Activated CD4-positive, alpha-beta memory T cell treated with anti-CD3 and anti-CD28 coated beads for 36 hours (primary cell): ENCODE measurements at places on chromosomes 2 and 18. TPM values are rescaled to one million over a fixed set of nuclear protein-coding genes. Genes with fewer than 3 reads are reported as not detected.
A peak's percentile ranks its signal among the peaks of the same experiment; 100 is the strongest.

GRCh38 chr2:20224716-20225293 lies at the start of gene SDC1:
SDC1 (minus strand) TSS chr2:20225130; CDS start chr2:20224867, 263 bp downstream.
- no peak for DNase-seq
- peak within 1 kb of the TSS; percentile 48 for H3K4me3 ChIP-seq
- H3K27ac ChIP-seq, result no peak within 1 kb of the TSS
- H3K27me3 ChIP-seq, result peaks cover 44% of the 10 kb centered on the region
- peaks cover 6% of the 10 kb centered on the region for H3K4me1 ChIP-seq

- H3K27ac ChIP-seq, result no peak overlapping the region
- no peaks in the 10 kb centered on the region for H3K4me1 ChIP-seq
- peaks cover 6% of the 10 kb centered on the region for H3K27me3 ChIP-seq
- DNase-seq, result no peak
- no peaks in the 10 kb centered on the region for H3K36me3 ChIP-seq
Observed at GRCh38 chr2:236340251-236340650, 76.0 kb upstream of the ASB18 start.

DNA sequence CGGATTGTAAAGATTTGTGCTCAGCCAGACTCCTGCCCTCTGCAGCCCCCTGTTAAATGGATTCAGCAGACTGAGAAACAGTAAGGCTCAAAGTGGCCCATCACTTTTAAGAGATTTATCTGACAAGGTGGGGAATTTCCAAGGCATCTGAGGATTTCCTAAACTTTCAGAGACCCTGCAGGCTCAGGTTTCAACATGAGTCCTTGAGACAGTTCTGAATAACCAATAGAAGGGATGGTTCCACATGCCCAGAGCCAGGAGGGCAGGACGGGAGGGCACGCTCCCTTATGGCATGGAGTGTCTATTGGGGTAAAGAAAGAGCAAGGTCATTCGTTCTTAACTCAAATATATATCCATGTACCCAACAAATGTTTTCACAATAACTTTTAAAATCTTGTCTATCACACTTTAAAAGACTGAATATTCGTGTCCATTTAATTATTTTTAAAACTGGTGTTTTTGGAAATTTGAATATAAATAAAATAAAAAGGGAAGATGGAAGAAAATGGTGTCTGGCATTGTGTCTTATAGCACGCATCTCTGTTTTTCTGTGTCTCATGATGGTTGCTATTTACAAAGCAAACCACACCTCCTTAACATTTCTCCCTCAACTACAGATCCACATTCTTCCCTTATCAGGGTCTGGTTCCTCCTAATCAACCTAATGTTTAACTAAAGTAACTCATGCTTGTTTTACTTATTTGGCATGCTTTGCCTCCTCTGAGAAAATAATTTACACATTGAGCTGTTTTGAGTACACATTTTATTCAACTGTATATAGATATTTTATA lies 56.0 kb upstream of the DSG1 start:
- H3K4me3 ChIP-seq, result no peak overlapping the region
- H3K27me3 ChIP-seq, result no peaks in the 10 kb centered on the region
- H3K36me3 ChIP-seq, result no peaks in the 10 kb centered on the region
- no peak overlapping the region for H3K27ac ChIP-seq
- no peaks in the 10 kb centered on the region for H3K4me1 ChIP-seq
- no peak for DNase-seq

DNA sequence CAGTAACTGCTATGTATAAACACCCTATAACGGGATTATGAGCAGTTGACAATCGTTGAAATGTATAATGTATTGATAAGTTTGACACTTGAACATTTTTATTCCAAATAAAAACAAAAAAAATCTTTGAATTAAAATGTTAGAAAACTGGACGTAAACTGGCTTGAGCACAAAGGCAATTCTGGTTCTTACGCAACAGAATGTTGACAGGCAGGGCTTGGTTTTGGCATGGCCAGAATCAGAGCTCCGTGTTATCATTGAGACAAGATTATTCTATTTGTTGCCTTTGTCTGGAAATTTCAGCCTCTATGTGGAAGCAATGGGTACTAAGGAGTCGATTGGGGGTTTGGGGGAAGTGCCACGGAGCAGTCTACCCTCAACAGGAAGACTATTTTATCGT lies 1028.6 kb upstream of the ZEB2 start:
- no peak overlapping the region for H3K4me3 ChIP-seq
- H3K36me3 ChIP-seq, result no peaks in the 10 kb centered on the region
- no peak overlapping the region for H3K27ac ChIP-seq
- no peaks in the 10 kb centered on the region for H3K27me3 ChIP-seq

The IL18R1 gene
- total RNA-seq, result 25.5 TPM

DNA sequence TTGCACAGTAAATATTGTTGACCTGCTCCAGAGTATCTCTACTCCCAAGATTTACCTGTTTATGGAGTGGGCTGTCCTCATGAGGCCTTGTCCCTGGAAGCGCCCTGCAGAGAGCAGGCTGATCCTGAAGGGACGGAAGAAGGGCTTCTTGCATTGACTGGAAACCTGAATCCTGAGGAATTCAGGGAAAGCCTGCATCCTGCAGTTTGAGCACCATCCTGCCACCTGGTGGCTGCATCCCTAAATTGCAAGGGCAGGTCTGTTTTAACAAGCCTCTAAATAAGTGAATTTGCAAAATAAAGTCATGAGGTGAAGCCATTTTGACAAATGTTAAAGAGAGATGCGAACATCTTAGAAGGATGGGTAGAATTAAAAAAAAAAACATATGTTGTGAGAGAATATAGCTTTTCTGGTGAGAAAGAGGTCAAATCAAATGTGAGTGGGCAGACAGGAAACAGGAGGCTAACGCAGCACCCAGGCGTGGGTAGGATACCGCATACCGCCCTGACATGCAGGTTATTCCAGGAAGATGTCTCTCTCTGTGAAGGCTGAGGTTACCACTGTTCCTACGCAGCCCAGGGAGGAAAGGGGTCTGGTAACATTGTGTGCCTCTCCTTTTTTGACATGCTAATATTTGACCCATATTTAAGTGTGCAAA lies 754.9 kb downstream of the RNF144A start:
- H3K36me3 ChIP-seq, result peaks cover 2% of the 10 kb centered on the region
- peak; percentile 78 for DNase-seq
- H3K27me3 ChIP-seq, result no peaks in the 10 kb centered on the region

DNA sequence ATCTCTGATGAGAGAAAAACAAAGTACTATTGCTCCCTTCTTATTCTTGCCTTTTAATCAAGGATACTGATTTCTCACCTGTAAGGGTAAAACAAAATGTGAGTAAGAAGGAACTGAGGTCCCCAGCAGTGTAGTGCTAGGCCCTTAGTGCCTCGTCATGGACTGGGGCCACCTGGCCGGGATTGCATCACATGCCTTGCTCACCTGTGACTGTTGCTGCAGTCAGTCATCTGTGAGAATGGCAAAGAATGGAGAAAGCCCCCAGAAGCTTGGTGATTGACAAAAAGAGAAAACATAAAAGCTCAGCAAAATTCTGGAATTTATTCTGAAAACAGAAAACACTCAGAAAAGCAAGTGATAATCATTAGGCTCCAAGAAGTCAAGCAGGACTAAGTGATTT lies 63.4 kb downstream of the SPATS2L start:
- H3K4me1 ChIP-seq, result peaks cover 18% of the 10 kb centered on the region
- H3K36me3 ChIP-seq, result no peaks in the 10 kb centered on the region
- H3K27ac ChIP-seq, result no peak overlapping the region
- peaks cover 4% of the 10 kb centered on the region for H3K27me3 ChIP-seq

The COL4A4 gene
- not detected for total RNA-seq

GRCh38 chr2:487186-488079 lies 189.8 kb downstream of the TMEM18 start:
- H3K4me3 ChIP-seq, result no peak overlapping the region
- H3K27ac ChIP-seq, result no peak overlapping the region
- H3K4me1 ChIP-seq, result no peaks in the 10 kb centered on the region
- peaks cover 3% of the 10 kb centered on the region for H3K27me3 ChIP-seq

DNA sequence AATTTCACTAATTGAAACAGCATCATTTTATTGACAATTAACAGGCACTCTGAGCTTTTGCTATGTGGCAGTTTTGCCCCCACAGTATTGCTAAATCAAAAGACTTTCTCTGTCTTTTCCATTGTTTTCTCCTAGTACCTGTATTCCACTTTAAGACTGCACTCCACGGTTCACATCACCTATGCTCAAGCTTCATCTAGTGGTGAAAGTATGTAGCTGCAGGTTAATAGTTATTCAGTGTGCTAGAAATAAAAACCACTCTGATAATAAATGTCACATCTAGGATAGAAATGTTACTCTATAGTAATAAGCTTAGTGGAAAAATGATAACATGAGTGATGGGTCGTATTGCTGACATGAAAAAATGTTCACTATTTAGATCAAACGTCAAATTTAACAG lies 24.6 kb downstream of the ARL6IP6 start:
- H3K4me1 ChIP-seq, result no peaks in the 10 kb centered on the region
- H3K4me3 ChIP-seq, result no peak overlapping the region
- no peak overlapping the region for H3K27ac ChIP-seq
- H3K27me3 ChIP-seq, result no peaks in the 10 kb centered on the region
- H3K36me3 ChIP-seq, result peaks cover 21% of the 10 kb centered on the region
